Stimulated activated CD8-positive, alpha-beta memory T cell treated with anti-CD3 and anti-CD28 coated beads, Interleukin-4, amount 100 ng/mL, for 1 hour (primary cell): ENCODE measurements at places on chromosomes 4 and X.

- DNase-seq, result no peak
These were observed 532.9 kb upstream of the FTHL17 start for GRCh38 chrX:31604629-31605221.

DNA sequence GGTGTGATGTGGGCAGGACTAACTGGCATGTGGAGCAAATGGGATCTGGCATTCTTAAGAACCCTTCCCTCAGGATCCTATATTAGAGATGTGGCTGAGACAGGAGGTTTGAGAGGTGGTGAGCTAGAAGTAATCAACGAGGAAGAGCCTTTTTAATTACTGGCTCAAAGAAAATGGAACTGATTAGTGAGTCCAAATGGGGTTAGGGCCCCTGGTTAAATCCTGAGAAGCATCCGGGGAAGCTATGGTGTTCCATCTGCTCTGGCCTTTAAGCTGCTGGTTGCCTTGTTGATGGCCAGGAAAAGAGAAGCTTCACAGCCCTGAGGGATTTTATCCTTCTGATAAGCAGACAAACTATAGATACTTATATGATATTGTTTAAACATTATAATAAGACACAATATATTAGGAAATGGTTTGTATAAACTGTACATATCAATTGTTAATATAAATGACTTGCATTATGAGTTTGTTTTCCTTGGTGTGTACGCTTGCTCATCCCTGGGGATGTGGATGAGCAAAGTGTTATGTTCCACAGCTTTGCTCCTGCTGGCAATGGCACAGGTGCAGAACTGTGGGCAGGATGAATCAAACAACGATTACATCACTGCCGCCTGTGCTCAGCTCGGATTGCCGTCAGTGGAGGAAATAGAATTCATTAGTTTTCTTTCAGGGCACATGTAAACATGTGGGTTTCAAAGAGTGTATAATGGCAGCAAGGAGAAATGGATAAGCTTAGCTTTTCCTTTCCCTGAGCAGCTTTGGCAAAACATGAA is 328.6 kb upstream of the ARX start:
- DNase-seq, result no peak

GRCh38 chrX:28552882-28553829 is 34.1 kb upstream of the IL1RAPL1 start:
- DNase-seq, result no peak

- DNase-seq, result no peak
These were observed 961 bp upstream of the NOCT start for GRCh38 chr4:139014371-139015268.

DNA sequence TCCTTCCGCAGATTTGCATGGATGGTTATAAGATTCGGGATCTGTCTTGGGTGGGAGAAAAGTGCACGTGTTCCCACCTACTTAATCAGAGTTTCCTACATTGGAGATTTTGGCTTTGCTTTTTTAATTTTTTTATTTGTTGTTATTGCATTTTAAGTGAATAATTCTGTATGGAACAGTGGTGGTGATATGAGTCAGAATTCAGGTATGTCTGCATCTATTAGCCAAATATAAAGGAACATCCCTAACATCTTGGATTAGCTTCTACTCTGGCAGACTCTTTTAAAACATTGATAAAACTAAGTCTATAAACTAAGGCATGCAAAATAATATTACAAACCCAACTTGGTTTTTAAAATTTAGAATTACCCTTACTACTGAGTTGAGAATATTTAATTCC is 659.8 kb upstream of the EPHA5 start:
- no peak for DNase-seq

DNA sequence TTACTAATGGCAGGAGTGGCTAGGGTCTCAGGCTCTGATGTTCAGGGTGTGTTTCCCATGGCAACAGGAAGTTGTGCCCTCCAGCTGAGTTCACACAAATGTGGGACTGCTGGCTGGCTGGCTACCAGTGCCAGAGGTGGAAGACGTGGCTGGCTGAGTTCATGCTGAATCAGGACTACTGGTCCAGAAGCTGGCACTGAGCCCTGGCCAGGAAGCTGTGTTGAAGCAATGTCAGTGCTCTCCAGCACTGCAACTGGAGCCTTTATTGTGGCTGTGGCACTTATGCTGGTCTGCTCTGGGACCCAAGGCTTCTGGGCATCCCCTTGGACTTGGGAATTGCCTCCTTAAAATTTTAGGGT is 42.0 kb upstream of the ZXDA start:
- DNase-seq, result no peak

- no peak for DNase-seq
These were observed 3.9 kb downstream of the LOC101059915 start for GRCh38 chrX:71671043-71671780.

DNA sequence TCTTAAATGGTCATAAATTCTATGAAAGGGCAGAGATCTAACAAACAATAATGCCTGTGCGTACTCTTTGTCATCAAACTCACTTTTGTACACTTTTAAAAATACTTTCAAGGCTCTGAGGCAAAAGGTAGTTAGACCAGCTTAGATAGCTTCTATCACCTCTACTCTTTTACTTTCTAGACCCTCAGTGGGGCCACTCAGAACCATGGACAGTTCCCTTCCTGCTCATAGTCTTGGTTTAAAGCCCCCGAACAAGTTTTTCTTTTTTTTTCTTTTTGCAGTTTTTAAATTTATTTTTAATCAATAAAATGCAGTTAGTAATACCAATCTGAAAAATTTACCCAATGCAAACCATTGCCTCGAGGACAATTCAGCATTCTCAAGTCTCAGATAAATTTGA is 460.5 kb upstream of the CNKSR2 start:
- DNase-seq, result no peak

DNA sequence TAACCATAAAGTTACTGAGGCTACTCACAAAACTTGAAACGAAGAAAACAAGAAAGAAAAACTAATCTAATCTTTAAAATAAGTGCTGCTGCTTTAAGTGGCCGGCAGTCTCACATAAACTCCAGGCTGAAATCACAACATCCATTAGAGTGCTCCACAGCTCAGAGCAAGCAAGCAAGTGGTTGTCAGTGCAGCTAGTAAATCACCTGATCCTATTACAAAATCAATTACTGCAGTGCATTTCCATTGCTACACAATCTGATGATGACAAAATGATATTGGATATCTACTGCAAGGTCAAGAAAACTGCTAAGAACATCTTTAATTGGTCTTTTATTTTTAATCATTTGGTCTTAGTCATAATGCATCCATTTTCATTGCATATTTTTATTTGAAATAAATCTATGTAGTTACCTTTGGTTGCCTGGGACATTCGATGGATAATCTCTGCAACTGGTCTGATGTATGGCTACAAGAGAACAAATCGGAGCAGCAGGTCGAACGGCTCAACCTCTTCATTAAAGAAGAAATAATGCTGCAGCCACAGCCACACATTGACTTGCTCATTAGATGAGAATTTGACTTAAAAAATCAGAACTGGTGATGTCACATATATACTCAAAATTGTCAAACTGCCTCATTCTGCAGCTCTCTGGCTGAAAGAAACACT is 87.7 kb downstream of the FBXW7 start:
- no peak for DNase-seq

DNA sequence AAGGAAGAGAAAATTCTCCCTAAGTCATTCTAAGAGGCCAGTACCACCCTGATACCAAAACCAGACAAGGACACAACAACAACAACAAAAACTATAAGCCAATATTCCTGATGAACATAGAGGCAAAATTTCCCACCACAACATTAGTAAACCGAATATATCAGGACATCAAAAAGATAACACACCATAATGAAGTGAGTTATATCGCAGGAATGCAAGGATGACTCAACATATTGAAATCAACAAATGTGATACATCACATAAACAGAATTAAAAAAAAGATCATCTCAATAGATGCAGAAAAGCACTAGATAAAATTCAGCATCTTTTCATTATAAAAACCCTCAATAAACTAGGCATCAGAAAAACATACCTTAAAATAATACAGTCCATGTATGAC is 1844.4 kb upstream of the PCDH10 start:
- DNase-seq, result no peak

DNA sequence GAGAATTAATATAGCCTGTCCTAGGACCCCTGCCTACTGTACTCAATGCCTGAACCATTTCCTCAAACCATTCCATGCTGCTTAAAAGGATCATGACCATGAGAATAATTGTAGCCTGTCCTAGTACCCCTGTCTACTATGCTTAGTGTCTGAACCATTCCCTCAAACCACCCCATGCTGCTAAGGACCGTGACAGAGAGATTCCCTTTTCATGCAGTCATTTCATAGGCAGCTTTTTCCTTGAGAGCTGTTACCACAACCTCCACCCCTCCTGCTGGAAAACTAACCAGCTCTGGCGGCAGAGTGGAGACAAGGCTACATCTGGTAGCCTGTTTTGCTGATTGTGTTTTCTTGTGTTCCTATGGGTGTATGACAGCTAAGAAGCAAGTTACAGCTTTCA is 174.9 kb upstream of the SMARCAD1 start:
- DNase-seq, result no peak

- no peak for DNase-seq
These were observed 437.1 kb upstream of the CTSO start for GRCh38 chr4:156390599-156391324.

- no peak for DNase-seq
These were observed 8.9 kb downstream of the GPR174 start for GRCh38 chrX:79153348-79153747.

DNA sequence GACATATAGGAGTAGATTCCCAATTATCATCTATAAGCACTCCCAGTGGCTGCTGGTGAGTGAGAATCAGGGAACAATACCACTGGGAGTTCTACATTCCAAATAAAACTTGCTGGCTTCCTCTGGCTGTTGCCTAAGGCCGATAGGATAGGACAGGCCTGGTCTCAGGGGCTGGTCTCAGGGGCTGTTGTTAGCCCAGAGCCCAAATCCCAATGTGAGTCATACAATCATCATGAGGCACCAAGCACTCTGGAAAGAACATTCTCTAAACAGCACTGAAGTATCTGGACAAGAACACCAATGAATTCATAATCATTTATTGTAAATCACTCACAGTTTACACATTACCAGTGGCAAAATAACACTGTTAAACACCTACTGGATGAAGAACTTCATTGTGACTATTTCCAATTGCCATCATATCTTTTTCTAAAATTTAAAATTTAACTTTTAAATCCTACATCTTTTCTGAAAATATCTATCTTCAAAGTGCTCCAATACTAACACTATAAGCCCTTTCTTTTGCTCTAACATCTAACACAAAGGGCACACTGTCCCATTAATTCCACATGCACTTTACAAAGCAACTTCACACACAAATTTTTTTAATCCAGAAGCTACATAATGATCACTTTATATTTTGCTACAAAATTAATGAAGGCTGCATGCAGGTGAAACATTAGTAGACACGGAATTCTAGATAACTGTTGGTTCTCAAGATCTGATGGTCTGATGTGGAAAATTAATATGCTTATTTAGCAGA is 67.6 kb upstream of the TMEM150C start:
- no peak for DNase-seq

GRCh38 chrX:149487292-149487691 is 17.8 kb downstream of the IDS start:
- DNase-seq, result no peak

GRCh38 chr4:55074386-55074785 is 51.0 kb downstream of the KDR start:
- no peak for DNase-seq

DNA sequence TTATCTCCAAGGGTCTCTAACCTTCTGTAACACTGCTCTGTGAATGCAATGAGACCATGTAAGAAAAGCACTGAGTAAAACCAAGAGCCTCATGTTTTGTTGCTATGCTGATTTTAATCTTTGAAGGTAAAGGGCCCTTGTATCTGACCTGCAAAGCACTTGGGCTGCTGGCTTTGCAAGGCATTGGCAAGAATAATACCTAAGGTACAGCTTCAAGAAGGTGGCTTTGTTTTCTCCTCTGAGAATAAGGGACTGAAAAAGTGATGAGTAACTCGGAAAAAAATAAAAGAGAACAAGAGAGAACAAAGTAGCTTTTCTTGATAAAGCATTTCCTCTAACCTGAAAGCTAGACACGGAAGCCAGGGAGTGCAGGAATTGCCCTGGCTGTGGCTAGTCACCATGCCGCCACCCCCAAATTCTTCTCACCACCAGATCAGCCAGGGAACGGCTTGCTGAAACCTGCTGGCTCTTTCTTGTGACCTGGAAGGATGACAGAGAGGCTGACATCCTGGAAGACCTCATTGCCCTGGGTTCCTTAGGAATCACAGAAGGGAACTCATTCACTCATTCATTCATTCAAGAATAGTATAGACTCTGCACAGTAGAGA is 41.8 kb upstream of the HS3ST1 start:
- DNase-seq, result no peak

DNA sequence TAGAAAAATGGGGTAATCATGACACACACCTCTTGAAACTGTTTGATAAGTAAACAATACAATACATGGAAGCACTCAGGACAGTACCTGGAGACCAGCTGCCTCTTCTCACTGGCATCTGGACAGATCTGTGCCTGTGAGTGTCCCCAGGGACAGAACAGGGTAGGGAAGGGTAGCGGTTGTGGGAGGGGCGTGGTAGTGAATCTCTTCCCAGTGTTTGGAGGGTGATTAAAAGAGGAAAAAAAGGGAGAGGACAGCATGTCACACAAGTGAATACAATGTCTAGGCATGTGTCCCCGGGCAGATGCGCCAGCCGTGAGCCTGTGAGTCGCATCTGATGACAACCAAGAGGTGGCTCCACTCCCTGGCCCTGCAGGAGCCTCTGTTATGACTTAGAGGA is 138.8 kb upstream of the MSX1 start:
- no peak for DNase-seq

GRCh38 chrX:119667111-119667878 is 25.7 kb downstream of the SEPTIN6 start:
- DNase-seq, result no peak

DNA sequence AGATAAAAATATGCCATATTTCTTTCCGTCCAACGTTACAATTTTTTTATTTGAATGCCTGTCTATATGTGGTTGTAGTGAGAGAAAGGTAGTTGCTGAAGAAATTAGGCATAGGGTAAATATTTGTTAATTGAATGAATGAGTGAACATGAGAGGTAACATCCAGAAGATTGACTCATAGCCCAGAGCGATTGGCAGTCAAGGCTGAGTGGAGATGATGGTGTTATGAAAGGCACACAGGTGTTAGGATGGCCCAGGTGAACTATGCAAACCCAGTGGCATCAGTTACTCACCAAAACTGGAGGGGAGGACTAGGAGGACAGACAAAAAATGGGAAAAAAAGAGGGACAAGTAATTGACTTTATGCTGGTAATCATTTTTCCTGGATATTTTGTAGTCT is 31.7 kb upstream of the SPRY1 start:
- DNase-seq, result no peak

DNA sequence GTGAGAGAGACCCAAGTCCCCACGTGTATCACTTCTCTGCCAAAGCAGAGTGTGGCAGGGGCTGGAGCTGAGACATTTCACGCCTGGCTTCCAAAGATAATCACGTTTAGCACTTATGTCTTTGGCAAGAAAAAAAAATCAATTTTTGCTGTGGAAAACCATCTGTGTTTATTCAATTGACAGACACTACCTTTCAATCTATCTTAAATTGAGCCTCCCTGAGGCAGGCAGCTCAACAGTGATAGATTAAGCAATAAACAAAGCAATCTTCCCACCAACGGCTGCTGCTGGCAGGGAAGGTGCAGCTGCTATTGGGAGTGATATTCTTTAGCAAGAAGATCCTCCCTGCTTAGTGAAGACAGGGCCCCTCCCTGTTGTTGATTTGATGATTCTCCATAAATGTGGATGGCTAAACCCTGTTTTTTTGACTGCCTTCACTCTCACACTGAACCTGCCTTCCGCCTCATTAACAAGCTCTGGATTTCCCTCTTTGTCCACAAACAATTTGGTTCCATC is 11.6 kb upstream of the MAGEB17 start:
- no peak for DNase-seq
